ENCODE measurements at places on chromosomes 7 and 10.

- no peak for DNase-seq
These were observed 175.8 kb downstream of the TRIL start for GRCh38 chr7:28782362-28782761.

DNA sequence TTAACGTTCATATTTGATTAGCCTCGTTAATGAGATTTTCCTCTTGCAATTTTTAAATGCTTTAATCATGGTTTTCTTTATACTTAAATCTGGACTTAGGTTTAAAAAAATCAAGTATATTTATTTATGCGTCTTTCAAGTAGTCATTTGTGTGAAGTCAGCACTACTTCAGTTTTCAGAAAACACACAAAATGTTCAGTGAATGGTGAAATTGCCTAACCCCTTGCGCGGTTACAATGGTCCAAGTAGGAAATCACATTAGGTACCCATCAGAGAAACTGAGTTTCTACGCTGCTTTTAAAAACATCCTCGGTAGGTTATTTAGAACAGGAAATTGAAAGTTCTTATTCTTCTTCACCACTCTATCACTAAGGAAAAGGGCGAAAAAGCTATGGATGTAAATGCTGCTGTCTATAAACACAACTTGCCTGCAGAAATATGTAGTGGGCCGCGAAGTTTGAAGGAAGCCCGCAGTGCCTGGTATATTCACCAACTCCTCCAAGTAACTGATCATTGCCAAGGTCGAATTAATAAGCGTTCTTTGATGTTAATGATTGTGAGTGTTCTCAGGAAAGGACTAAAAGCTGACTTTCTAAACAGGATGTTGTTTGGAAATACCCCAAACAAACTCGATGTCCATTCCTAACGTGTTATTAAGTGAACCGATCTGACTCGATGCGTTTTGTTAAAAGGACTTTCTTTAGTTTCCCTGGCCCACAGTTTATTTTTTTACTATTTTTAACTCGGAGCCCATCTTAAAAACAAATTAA is 1.0 kb downstream of the SYPL1 start:
- no peak for DNase-seq

DNA sequence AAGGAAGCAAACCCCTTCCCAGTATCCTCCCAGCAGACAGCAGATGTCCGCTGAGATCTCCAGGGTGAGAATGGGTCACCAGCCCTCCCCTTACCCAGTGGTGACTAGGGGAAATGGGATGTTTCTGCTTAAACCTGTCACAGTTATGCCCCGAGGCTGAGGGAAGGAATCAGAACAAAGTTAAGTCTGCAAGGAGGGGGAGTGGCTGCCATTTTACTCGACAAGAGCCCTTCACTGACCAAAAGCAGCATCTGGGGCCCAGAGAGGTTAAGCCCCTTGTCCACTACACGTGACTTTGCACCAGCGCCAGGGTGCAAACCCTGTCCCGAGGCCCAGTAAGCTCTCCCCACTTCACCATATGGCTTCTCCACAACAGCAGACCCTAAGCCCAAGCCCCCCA is 4.6 kb upstream of the NANOS1 start:
- no peak for DNase-seq

GRCh38 chr10:35612385-35613106 is 7.4 kb downstream of the GJD4 start:
- no peak for DNase-seq

- peak; percentile 75 for DNase-seq
These were observed 137.3 kb upstream of the ZMIZ1 start for GRCh38 chr10:78931321-78932053.

GRCh38 chr7:83936056-83936708 is 258.4 kb downstream of the SEMA3A start:
- peak; percentile 31 for DNase-seq

- no peak for DNase-seq
These were observed 125.9 kb downstream of the GRK5 start for GRCh38 chr10:119333146-119333792.

- no peak for DNase-seq
These were observed 175.1 kb downstream of the COBL start for GRCh38 chr7:51141451-51142003.

DNA sequence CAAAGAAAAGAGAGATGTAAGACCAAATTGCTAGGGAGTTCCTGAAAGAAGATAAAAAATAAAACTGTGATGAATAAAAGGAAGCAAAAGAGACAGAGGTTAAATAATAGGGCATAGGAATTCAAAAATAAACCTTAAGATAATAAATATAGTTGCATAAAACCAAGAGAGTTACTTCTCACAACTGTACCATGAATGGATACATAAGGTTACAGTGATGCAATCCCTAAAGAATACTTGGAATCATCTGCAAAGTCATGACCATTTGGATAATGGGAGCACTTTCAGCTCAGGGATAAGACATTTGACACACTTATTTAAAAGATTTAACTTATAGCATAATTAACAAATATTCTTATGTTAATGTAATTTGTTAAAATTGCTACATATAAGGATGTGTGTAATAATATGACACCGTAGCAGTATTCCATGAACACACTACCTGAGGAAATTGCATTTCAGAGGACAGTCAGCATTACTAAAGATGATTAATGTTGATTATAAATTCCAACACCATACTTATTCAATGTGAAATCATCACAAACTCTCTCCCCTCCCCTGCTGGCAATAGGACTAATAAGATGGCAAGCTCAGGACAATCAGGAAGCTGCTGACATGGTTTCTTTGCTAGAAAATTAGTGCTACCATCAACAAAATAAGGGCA is 202.1 kb upstream of the AKR1E2 start:
- no peak for DNase-seq

DNA sequence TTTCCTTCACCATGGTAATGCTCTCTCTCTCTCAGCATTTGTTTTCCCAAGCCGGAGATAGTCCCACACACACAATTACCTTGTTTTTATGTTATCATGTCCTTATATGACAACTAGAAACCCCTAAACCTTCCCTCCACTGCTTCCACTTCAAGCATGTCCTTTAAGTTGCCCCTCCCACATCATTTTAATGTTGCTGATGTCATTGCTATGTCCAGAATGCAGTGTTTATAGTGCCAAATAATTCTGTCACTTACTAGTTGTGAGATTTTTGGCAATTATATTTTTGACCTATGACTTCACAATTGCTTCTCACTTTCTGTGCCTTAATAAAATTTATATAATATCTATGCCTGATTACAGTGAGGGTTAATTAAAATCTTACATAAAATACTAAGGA is 645.9 kb downstream of the XPNPEP1 start:
- DNase-seq = no peak

- no peak for DNase-seq
These were observed 19.4 kb upstream of the PDGFA start for GRCh38 chr7:538764-539685.

DNA sequence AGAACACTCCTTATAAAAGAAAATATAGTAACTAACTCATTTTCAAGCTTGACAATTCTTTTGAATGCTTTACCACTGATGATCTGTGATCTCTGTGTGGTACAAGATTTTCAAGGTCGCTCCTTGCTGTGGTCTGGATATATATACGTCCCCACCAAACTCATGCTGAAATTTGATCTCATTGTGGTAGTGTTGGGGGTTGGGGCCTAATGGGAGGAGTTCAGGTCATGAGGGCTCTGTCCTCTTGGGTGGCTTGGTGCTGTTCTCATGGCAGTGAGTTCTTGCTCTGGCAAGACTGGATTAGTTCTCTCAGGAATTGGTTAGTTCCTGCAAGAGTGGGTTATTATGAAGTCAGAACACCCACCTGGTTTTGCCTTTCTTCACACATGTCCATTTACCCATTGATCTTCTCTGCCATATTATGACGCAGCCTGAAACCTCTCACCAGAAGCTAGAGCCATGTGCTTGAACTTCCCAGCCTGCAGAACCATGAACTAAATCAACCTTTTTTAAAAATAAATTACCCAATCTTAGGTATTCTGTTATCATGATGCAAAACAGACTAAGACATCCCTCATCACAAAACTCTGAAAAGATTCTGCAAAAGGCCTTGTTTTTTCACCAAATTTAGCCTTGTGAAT is 8.3 kb upstream of the EDRF1 start:
- DNase-seq = no peak

- DNase-seq = no peak
These were observed 32.8 kb upstream of the CDH23 start for GRCh38 chr10:71363936-71364335.

DNA sequence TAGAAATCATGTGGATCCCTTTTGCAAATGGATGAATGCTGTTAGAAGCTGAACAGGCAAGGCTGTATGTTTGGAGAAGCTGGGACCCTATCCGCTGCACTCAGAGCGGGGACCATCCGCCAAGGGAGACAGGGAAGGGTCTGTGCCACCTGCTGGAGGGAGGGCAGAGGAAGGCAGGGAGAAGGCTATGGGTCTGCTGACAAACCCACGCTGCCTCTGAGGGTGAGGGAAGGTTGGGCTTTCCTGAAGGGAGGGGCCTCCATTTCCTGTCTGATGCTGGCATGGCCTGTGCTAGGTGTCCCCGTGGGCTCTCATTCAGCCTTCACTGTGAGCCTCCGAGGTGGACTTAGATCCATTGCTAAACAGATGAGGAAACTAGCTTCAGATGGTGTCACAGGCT is 5.3 kb upstream of the CRHR2 start:
- no peak for DNase-seq

DNA sequence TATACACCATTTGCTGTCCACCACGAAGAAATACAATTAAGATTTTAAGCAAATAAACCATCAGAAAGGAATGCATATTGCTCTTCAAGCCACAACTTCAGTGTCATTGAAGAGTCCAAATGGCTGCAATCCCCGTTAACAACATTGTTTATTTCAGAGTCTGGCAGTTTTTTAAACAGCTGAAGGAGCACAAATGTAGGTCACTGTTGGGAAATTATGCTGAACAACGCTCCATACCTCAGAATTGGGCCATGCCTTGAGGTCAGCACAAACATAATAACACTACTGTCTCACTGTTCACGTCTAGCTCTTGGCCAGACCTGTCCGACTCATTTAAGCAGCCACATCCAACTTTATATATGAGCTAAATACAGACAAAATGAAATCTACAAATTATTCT is 453.9 kb upstream of the GHITM start:
- no peak for DNase-seq

GRCh38 chr7:2431260-2431867 is 28.0 kb downstream of the CHST12 start:
- no peak for DNase-seq

DNA sequence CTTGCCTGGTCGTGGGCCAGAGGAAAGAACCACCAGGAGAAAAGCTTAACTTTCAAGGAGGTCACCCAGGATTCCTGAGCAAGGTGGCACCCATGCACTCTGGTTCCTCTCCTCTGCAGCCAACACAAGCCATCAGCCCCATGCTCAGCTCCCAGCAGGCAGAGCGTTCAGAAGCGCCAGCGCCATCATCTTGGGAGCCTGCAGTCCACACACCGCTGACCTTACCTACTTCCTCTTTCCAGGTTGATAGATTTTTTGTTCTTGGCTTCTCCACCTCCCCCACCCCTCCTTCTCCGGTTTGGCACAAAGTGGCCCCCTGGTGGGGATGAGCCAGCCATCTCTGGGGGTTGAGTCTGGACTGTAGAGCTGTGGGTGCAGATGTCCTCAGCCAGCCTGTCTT is 1.7 kb upstream of the WDR86 start:
- DNase-seq = no peak

GRCh38 chr10:95506056-95506737 is 55.0 kb downstream of the SORBS1 start:
- DNase-seq = no peak

- peak; percentile 45 for DNase-seq
These were observed 45.5 kb upstream of the TARP start for GRCh38 chr7:38318803-38319416.

- no peak for DNase-seq
These were observed 32.2 kb downstream of the HACD1 start for GRCh38 chr10:17585016-17585415.

DNA sequence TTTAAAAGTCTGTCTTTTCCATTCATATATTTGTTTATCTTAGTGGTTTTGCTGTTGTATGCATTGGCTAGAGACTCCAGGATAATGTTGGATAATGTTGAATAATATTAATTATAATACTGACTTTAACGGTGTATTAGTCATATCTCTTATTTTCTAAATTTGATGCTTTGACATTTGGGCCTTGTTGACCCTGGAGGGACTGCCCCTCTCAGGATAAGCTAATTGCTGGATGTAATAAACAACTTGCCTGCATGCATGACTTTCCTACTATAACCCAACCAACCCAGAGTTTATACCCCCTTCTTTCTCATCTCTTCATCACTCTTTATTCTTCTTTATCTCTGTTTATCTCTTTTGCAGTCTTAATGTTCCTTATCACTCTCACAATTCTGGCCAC is 90.9 kb upstream of the ABI1 start:
- no peak for DNase-seq

DNA sequence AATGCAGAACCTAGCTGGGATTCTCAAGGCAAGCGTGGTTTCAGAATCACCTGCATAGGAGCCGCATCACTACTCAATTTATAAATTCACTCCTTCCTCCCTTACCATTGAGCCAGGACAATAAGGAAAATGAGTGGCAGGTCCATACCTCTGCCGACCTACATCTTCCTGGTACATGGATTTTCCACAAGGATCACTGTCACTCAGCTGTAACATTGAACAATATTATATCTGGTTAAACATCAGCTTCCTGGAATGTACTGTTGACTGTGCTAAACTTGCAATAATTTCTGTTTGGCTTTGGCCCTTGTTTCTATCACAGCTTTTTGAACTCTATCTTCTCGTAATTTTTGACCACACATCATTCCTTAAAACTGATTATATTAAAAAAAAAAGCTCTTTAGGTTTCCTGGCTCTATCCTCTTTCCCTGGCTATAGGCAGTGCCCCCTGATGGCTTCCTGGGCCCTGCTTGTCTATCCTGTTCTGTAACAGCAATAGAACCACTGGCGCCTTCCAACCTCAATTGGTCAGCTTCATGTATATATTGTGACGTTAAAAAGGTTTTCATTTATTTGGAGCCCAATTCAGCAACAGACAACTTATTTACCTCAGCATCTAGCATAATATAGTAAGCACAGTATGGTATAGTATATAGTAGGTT is 59.2 kb downstream of the RNLS start:
- no peak for DNase-seq

DNA sequence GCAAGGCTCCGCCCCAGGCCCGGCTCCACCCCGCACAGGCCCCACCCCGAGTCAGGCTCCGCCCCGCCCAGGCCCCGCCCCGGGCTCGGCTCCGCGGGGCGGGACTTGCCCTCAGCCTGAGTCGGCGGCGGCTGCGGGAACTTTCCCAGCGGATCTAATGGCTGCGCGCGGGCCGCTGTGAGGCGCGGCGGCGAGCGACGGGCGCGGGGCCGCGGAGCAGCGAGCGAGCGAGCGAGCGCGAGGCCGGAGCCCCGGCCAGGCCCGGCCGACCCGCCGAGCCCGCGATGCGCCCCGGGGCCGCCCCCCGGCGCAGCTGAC is at the start of gene INPP5A:
Gene INPP5A (plus strand): TSS at position 104 of the 318 bp plus-strand sequence. CDS start 310 bp downstream, outside the sequence.
- no peak for DNase-seq

Measured in fibroblast of skin of left biceps (primary cell).